ENCODE measurements at places on chromosomes 4 and X. TPM values are rescaled to one million over a fixed set of nuclear protein-coding genes. Genes with fewer than 3 reads are reported as not detected.

The RAP2C gene
- 24.5 TPM for total RNA-seq

DNA sequence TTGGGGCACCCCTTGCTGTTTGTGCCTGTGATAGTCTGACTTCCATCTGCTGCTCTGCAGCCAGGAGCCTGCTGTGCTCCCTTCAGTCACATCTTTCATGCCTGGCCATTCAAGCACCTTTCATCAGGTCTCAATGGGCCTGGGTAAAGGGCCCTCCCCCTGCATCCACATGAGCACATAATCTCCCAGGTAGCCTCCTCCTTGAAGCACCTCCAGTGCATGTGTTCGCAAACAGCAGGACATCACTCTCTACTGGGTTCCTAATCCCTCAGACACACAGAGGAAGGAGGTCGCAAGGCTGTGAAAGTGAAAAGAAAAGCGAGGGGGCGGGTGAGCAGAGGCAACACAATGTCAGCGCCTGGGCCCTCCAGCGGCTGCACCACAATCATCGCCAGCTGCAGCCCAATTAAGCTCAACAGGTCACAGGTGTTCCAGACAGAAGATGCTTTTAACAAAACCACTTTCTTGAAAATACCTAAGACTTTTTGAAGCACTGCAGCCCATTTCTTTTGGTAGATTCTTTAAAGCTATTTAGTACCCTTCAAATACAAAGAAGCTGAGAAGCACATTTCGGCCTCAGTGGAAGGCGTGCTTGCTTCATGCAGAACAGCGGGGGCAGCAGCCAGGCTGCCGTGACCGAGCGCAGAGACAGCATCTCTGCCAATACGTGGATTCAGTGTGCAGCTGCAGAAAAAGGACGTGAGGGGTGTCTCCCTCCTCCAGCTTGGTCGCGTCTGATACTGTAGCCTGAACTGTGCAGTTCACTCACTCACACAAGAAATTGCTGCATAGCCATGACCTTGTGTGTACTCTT lies 92.2 kb upstream of the SPRY1 start:
- peaks cover 33% of the 10 kb centered on the region for H3K4me1 ChIP-seq
- H3K27ac ChIP-seq = peak overlapping the region; percentile 86
- no peaks in the 10 kb centered on the region for H3K36me3 ChIP-seq
- DNase-seq = peak; percentile 91
- no peaks in the 10 kb centered on the region for H3K27me3 ChIP-seq

The KLF8 gene
- total RNA-seq = 0.71 TPM

The STIM2 gene
- total RNA-seq = 43.3 TPM

DNA sequence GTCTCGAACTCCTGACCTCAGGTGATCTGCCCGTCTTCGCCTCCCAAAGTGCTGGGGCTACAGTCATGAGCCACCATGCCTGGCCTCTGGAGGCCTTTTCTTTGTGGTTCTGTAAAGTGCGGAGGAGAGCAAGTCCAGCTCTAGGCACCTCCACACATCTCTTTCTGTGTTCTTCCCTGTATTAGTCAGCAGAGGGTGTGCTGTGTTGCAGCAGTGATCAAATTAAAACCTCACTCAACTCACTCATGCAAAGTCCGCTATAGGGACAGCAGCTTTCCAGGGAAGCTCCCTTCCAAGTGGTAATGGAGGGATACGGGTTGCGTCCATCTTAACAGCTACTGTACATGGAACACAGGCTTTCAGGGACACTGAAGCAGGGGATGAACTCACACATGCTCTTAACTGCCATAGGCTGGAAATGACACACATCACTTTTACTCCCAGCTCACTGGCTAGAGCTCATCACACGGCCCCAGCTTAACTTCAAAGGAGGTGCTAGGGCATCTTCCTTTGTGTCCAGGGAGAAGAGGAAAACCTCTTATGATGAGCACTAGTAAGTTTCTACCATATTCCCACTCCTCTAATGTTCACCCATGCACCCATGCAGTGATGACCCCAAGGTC lies 36.0 kb upstream of the CCNG2 start:
- H3K4me3 ChIP-seq = no peak overlapping the region
- no peaks in the 10 kb centered on the region for H3K4me1 ChIP-seq
- H3K27me3 ChIP-seq = no peaks in the 10 kb centered on the region
- H3K36me3 ChIP-seq = no peaks in the 10 kb centered on the region
- no peak for DNase-seq
- no peak overlapping the region for H3K27ac ChIP-seq

DNA sequence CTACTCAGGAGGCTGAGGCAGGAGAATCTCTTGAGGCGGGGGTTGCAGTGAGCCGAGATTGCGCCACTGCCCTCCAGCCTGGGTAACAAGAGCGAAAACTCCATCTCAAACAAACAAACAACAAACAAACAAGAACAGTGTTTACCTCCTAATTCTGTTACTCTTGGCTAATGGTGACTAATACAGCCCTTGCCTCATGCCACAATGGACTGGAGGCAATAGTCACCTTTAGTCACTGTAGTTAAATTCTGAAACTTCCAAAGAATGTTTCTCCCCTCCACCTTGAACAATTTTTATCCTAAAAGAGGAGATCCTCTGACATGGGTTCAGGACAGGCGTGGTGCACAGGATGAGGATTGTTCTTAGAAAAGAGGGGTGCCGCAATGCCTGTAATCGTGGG lies 241.2 kb upstream of the CTSO start:
- no peak for DNase-seq
- peaks cover 4% of the 10 kb centered on the region for H3K4me1 ChIP-seq
- no peaks in the 10 kb centered on the region for H3K36me3 ChIP-seq
- no peak overlapping the region for H3K4me3 ChIP-seq
- no peak overlapping the region for H3K27ac ChIP-seq
- H3K27me3 ChIP-seq = no peaks in the 10 kb centered on the region

GRCh38 chr4:87353592-87353991 lies 30.9 kb upstream of the HSD17B13 start:
- no peak overlapping the region for H3K27ac ChIP-seq
- H3K36me3 ChIP-seq = peaks cover 11% of the 10 kb centered on the region
- H3K4me1 ChIP-seq = no peaks in the 10 kb centered on the region
- no peak overlapping the region for H3K4me3 ChIP-seq

- H3K4me1 ChIP-seq = no peaks in the 10 kb centered on the region
- no peaks in the 10 kb centered on the region for H3K27me3 ChIP-seq
- no peak overlapping the region for H3K27ac ChIP-seq
- H3K36me3 ChIP-seq = no peaks in the 10 kb centered on the region
- no peak overlapping the region for H3K4me3 ChIP-seq
Observed at GRCh38 chrX:68710870-68711576, 63.6 kb downstream of the STARD8 start.

DNA sequence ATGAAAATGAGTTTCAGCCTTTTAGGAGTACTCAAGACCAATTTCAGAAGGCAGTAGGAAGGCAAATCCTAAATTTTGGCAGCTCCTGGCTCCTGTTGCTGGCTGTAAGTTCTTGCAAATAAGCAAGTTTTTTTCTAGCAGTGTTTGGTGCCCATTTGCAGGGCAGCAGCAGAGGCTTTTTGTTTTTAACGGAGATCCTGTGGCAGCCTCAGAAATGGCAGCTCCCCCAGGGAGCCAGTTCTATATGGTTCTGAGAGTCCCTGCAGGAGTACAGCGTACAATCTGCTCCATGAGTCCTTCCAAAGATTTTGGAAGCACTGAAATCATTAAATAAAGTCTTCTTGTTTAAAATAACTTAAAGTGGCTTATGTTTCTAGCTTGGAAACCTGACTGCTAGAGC lies 171.9 kb downstream of the NDST4 start:
- no peaks in the 10 kb centered on the region for H3K36me3 ChIP-seq
- no peaks in the 10 kb centered on the region for H3K27me3 ChIP-seq
- no peak overlapping the region for H3K27ac ChIP-seq
- no peak overlapping the region for H3K4me3 ChIP-seq
- no peak for DNase-seq

DNA sequence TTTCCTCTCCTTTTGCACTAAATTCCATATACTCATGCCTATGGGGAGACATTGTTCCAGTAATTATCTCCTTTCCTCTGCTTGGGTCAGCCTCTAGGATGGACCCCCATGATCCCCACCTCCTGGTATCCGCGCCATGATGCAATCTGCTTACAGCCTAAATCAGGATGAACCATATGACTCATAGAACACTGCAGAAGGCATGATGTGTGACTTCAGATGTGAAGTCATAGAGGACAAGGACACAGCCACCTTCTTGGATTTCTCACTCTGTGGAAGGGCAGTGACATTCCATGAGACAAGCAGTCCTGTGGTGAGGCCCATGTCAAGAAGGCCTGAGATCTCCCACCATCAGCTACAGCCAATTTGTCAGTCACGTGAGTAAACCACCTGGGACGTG lies 9.0 kb upstream of the TMEM144 start:
- H3K4me3 ChIP-seq = no peak overlapping the region
- no peaks in the 10 kb centered on the region for H3K27me3 ChIP-seq
- no peak for DNase-seq
- H3K36me3 ChIP-seq = no peaks in the 10 kb centered on the region
- no peaks in the 10 kb centered on the region for H3K4me1 ChIP-seq

The MRFAP1L1 gene
- total RNA-seq = 77.6 TPM

- DNase-seq = no peak
- no peak overlapping the region for H3K4me3 ChIP-seq
- no peaks in the 10 kb centered on the region for H3K4me1 ChIP-seq
- no peak overlapping the region for H3K27ac ChIP-seq
- no peaks in the 10 kb centered on the region for H3K27me3 ChIP-seq
Observed at GRCh38 chr4:11415409-11416070, 13.2 kb downstream of the HS3ST1 start.

The TMEM144 gene
- 2.5 TPM for total RNA-seq

DNA sequence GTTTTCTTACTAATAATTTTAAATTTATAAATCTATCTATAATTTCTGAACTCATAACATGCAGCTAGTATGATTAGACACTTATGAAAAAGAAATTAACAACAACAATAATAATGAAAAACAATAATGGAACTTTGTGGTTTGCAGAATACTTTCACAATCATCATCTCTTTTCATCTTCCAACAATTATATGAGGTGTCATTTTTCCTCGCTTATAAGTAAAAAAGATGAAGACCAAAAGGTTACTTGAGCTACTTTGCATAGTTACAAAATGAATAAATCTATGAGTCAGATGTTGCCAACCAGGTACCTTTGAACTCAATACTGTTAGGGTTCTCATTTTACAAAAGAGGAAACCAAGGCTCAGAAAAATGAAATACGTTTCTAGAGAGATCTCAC lies 98.5 kb upstream of the ELOVL6 start:
- no peaks in the 10 kb centered on the region for H3K36me3 ChIP-seq
- no peaks in the 10 kb centered on the region for H3K4me1 ChIP-seq
- no peak overlapping the region for H3K4me3 ChIP-seq
- H3K27ac ChIP-seq = no peak overlapping the region
- DNase-seq = no peak
- H3K27me3 ChIP-seq = no peaks in the 10 kb centered on the region

- no peak overlapping the region for H3K4me3 ChIP-seq
- H3K27ac ChIP-seq = no peak overlapping the region
- H3K4me1 ChIP-seq = no peaks in the 10 kb centered on the region
- no peaks in the 10 kb centered on the region for H3K36me3 ChIP-seq
Observed at GRCh38 chr4:47312170-47312569, 151.3 kb downstream of the COMMD8 start.

The PSMD10 gene
- 58.7 TPM for total RNA-seq

DNA sequence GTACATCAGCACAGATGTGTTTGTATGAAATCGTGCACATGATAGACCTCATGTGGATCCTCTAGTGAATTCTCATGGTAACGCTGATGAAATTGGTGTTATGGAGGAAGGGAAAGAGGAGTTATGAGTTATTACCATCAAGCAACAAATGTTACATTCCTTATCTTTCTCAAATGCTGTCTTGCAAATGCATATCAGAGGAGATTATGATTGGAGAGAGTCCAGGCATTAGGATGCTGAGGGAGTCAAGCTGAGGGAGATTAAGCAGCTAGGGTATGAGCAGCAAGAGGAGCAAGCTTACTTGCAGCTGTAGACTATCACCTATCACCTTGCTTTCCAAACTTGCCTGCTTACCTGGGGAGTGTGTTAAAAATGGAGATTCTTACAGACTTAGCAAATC lies 36.8 kb upstream of the SFRP2 start:
- no peaks in the 10 kb centered on the region for H3K4me1 ChIP-seq
- no peak overlapping the region for H3K4me3 ChIP-seq
- no peak overlapping the region for H3K27ac ChIP-seq
- H3K27me3 ChIP-seq = no peaks in the 10 kb centered on the region
- no peaks in the 10 kb centered on the region for H3K36me3 ChIP-seq

DNA sequence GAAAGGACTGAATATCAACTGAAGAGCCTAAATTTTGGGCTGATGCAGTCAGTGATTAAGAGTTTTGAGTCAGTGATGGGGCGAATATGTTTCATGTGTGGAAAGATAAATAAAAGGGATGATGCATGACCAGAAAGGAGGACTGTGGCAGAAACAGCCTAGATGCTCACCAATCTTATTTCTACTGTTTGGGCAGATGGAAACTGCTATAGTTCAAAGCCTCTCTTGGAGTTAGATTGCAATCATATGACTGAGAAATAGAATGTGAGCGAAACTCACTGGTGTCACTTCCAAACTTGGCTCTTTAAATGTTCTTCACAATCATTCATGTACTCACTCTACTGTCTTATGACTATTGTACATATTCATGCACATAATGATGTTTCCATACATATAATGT lies 35.4 kb upstream of the YTHDC1 start:
- H3K27ac ChIP-seq = no peak overlapping the region
- H3K27me3 ChIP-seq = no peaks in the 10 kb centered on the region
- no peak for DNase-seq
- no peaks in the 10 kb centered on the region for H3K4me1 ChIP-seq
- no peak overlapping the region for H3K4me3 ChIP-seq

- H3K27me3 ChIP-seq = no peaks in the 10 kb centered on the region
- H3K4me3 ChIP-seq = no peak overlapping the region
- peak overlapping the region; percentile 86 for H3K27ac ChIP-seq
- DNase-seq = peak; percentile 92
Observed at GRCh38 chr4:184762100-184762499, 28.2 kb upstream of the CENPU start.

The PDLIM3 gene
- total RNA-seq = 8.6 TPM

- no peak overlapping the region for H3K27ac ChIP-seq
- H3K4me3 ChIP-seq = no peak overlapping the region
Observed at GRCh38 chr4:155304375-155304774, 72.4 kb downstream of the MAP9 start.

GRCh38 chr4:16597845-16598596 lies 300.4 kb downstream of the LDB2 start:
- H3K27ac ChIP-seq = no peak overlapping the region
- H3K27me3 ChIP-seq = no peaks in the 10 kb centered on the region
- DNase-seq = no peak

- no peaks in the 10 kb centered on the region for H3K27me3 ChIP-seq
- no peaks in the 10 kb centered on the region for H3K4me1 ChIP-seq
- H3K4me3 ChIP-seq = no peak overlapping the region
- H3K36me3 ChIP-seq = no peaks in the 10 kb centered on the region
- no peak overlapping the region for H3K27ac ChIP-seq
- no peak for DNase-seq
Observed at GRCh38 chr4:158536833-158537232, 15.2 kb downstream of the RXFP1 start.

- no peak overlapping the region for H3K27ac ChIP-seq
- peaks cover 9% of the 10 kb centered on the region for H3K36me3 ChIP-seq
- DNase-seq = peak; percentile 52
- H3K4me1 ChIP-seq = peaks cover 12% of the 10 kb centered on the region
- no peaks in the 10 kb centered on the region for H3K27me3 ChIP-seq
Observed at GRCh38 chr4:71009890-71010588, 16.6 kb downstream of the DCK start.

The TCEAL6 gene
- total RNA-seq = not detected

All from thymus (tissue), 14 donors.